ENCODE measurements at places on chromosomes 3 and 15. TPM values are rescaled to one million over a fixed set of nuclear protein-coding genes. Genes with fewer than 3 reads are reported as not detected.

- no peak for DNase-seq
Observed at GRCh38 chr3:159600291-159600690, 388.3 kb upstream of the IL12A start.

GRCh38 chr3:8843347-8843746 is 73.9 kb upstream of the OXTR start:
- no peak for DNase-seq

DNA sequence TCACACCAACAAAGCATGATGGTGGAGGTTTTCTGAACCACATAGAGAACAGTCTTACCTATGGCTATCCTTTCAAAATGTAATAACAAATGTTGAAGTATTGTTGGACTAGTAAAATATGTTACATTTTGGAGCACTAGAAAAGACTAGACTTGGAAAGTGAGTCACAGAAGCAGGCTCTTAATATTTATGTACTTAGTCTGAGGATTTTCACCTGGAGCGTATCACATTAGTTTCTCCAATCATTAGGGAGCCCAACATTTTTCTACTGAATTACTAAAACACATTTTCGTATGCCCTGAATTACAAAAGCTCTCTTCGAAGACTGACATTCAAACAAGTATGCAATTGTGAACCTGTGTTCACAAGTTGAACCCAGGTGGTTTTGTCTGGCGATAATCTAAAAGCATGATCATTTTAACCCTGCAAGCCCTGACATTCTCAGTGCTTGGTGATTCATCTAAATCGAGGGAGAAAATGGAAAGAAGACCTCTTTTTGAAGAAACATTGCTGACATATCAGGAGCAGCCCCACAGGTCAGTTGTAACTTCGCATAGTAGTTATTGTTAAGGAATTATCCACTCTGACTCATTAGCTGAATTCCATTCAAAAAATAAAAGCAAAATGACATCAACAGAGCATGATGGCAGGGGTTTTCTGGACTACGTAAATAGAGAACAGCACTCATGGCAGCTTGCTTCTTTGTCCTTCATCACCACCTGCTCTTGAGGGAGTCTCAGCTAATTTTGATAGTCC is 679.8 kb upstream of the NECTIN3 start:
- no peak for DNase-seq

DNA sequence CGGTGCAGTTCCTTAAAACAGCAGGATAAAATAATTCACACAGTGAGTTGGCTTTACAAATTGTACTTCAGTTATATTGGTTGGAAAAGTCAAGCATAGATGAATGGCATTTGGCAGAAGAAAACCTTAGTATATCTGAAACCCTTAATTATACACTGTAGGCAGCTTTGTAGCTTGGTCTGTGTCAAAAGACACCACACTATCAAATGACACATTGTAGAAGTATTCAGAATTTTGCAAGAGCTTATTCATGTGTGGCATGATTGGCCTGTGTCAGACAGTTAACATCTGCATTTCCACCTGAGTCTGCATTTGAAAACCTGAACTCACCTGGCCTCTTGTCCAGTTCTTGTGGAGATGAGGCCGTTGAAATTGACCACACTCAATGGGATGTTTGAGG is 13.8 kb downstream of the TMEM266 start:
- DNase-seq, result no peak

Gene PROS1
- 26.0 TPM for total RNA-seq

Gene SERINC4
- 0.44 TPM for total RNA-seq

Gene EXD1
- total RNA-seq, result not detected
